ENCODE measurements at places on chromosomes 11 and 22.
A peak's percentile ranks its signal among the peaks of the same experiment; 100 is the strongest.

- DNase-seq = no peak
Observed at GRCh38 chr11:44982496-44983062, 31.9 kb upstream of the TP53I11 start.

DNA sequence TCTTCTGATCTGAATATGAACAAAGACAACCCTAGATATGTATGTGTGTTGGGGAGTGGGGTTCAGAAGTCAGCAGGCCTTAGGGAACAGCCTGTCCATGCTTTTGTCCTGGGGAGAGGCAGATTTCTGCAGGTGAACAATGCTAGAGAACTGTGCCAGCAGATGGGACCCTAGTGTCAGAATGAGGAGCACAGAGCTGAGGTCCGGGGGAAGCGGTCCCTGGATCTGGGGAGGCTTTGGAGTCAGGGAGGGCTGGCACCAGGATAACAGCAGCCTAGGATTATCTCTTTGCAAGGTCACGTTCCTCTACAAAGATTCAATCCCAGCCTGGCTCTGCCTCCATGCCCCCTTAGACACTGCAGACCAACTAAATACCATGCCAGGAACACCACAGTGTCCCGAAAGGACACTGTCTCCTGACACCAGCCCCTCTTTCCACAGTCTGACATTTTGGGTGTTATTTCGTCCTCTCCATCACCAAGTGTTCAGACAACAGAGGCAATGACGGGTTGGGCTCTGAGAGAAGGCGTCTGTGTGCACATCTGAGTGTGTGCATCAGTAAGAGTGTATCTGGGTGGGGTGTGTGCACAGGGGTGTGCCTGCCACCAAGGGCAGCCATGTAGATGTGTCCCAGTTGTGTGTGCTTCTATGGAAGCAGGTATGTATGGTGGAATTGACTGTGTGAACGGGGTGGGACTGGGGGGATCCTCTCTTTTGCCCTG, 43.5 kb downstream of the EIF3F start:
- no peak for DNase-seq

DNA sequence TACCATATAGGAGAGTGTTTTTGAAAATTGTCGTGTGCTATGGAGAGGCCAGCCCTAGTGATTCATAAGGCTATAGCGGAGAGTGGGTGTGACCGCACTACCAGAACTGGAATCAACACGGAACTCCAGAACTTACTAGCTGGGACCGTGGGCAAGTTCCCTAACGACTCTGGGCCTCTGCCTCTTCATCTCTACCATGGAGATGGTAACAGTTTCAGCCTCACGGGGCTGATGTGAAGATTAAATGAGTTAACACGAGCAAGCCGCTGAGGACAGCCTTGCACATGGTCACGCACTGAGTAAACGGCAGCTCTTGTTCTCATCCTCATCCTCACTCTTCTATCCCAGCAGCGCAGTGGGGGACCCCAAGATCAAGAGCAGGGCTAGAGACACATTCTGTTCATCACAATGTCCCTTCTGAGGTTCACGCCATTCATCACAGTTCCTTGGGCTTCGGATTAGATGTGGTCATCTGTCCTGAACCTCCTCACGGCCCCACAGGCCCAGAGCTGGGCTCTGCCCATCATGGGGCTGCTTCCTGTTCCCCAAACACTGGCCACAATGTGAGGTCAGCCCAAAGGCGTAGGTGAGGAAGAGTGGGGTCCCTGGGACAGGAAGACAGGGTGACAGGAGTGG, 47.2 kb upstream of the CD5 start:
- no peak for DNase-seq

DNA sequence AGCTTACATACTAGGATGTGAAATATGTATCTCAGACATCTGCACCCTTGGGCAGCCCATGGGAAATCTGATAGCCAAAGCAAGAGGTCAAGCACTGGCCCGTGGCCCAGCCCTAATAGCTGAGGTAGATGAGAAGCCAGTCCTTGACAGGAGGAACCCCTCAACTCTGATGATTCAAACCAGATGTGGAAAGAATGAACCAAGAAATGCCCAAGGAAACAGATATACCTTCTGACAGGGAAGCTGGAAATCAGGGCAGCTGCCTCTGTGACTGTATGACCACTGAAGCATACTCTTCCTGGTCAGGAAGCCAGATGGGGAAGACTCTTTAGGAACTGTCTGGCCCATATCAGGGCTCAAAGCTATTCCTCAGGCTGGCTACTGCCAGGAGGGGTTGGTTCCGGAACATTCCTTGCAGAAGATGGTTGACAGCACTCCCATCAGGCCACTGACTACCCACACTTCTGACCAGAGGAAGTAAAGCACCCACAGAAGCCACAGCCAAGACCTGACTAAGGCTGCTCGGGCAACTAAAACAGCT, 124.2 kb downstream of the SWAP70 start:
- no peak for DNase-seq

GRCh38 chr22:32528984-32529982, 54.7 kb downstream of the FBXO7 start:
- DNase-seq = peak; percentile 67

Data from hypothalamus (tissue), 51 donors.